M059J (cell line): ENCODE measurements at places on chromosomes 3 and 15.

GRCh38 chr3:162092751-162093150, 596.1 kb downstream of the OTOL1 start:
- DNase-seq: no peak

GRCh38 chr3:192371870-192372400, 355.4 kb downstream of the FGF12 start:
- no peak for DNase-seq

- DNase-seq: peak; percentile 96
These were observed 43.5 kb downstream of the LPP start for GRCh38 chr3:188197388-188197847.

DNA sequence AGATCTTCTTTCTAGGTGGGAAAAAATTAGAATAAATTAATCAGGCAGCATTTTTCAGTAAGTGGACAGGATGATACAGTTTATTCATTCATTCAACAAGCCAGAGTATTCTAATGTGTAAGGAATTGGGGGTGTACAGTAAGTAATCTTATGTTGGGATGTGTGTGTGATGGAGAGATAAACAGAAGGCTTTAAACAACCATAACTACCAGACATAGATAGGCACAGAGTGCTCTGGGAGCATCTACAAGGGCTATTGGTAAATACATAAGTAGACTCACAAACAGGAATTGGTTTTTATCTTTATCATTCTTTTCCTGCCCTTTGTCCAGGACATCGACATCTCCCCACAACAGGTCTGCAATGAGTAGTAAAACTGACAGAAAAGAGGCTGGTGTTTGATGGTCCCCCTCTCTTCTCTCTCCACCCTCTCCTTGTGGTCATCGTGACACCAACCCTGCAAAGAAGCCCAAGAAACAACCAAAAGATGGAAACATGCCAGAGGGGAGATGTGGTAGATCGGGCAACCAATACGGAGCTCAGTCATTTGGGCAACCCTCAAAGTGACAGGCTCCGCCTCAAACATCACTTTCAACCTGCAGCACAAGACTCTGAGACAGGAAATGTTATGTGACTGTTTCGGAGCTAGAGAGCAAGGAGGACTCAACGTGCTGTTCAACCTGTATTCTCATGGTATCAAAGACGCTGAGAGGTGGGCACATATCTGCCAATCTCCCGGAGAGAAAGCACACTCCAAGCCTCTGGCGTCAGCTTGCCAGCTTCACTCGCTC, 28.7 kb upstream of the B3GNT5 start:
- peak; percentile 16 for DNase-seq

GRCh38 chr15:94306700-94307650, 75.6 kb downstream of the MCTP2 start:
- DNase-seq: peak; percentile 17

DNA sequence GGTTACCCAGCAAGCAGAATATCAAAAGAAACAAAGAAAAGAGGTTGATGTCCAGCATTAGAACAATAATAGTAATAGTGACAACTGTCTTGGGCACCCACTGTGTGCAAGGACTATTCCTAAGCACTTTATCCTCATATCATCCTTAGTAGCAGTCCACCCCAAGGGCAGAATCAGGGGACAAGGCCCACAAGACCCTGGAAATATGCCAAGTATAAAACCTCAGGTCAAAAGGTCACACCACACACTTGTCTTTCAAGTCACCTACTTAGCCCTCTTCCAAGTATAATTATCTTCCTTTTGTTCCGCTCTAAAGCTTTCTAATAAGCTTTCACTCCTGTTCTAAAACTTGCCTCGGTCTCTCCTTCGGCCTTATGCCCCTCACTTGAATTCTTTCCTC, 124.0 kb upstream of the STT3B start:
- DNase-seq: peak; percentile 51

DNA sequence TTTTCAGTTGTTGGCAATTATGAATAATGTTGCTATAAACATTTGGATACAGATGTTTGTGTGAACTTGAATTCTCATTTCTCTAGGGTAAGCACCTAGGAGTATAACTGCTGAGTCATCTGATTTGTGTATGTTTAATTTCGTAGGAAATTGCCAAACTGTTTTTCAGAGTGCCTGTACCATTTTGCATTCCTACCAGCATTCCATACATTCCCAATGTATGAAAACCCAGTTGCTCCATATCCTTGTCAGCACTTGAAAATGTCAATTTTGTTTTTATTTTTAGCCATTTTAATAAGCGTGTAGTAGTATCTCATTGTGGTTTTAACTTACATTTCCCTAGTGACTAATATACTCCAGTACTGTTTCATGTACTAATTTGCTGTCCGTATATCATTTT, 98.5 kb upstream of the TSC22D2 start:
- peak; percentile 72 for DNase-seq

- DNase-seq: peak; percentile 15
These were observed 456.3 kb upstream of the ARRDC4 start for GRCh38 chr15:97504031-97504792.

GRCh38 chr15:36358523-36358922, 220.9 kb upstream of the CDIN1 start:
- peak; percentile 50 for DNase-seq

GRCh38 chr3:179336345-179336929, 11.1 kb upstream of the MFN1 start:
- no peak for DNase-seq

- DNase-seq: no peak
These were observed 98.2 kb downstream of the DCLK3 start for GRCh38 chr3:36666166-36666565.

DNA sequence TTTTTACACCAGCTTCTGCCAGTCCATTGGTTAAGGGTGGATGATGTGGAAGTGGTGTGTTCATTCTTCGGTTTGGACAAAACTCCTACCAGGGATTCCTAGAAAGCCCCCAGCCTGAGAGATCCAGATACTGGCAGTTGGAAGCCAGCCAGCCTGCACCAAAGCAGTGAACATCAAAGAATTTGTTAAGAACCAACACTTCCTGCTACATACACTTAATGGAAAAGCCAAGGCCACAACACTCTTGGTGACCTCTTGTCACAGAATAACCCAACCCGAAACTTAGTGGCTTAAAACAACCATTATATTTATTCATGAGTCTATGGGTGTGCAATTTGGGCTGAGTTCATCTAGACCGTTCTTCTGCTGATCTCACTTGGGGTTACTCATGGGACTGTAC, 42.9 kb upstream of the ADAMTS9 start:
- DNase-seq: no peak

DNA sequence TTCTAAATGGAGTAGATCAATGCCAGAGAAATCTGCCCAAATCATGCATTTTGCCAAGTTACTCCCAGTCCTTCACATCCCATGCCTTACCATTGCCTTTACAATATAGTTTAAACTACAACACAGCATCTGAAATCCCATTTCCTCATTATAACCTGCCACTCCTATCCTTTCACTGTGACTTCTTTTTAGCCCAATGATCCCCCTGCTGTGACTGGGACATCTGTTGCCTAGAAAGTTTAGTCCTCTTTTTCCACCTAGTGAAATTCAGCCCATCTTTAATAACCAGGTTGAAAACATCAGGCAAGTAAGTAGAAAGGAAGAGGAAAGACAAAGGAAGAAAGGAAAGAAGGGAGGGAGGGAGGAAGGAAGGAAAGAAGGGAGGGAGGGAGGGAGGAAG, 627.9 kb upstream of the ZNF385D start:
- DNase-seq: no peak

GRCh38 chr3:45253316-45253715, 27.2 kb upstream of the TMEM158 start:
- DNase-seq: no peak

- DNase-seq: no peak
These were observed 41.1 kb downstream of the IFT57 start for GRCh38 chr3:108181172-108181571.

DNA sequence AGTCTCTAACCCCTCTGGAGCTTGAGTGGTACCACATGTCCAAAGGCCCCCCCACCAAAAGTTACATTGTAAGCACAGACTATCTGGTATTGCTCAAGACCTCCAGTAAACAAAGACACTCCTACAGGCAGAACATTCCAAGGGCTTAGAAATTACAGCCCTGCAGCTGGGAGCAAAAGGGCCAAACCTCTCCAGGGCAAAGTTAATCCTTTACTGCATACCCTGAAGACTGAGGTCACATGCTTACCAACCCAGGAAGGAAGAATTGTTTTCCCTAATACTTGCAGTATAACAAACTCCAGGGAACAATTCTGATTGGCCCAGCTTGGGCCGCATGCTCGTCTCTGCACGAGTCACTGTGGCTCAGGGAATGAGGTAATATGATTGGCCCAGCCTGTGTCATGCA, 266.1 kb upstream of the NR2F2 start:
- DNase-seq: peak; percentile 14

- no peak for DNase-seq
These were observed 209.2 kb downstream of the NSUN3 start for GRCh38 chr3:94272016-94272415.

- DNase-seq: no peak
These were observed 85.6 kb downstream of the FRMD4B start for GRCh38 chr3:69300296-69300695.

DNA sequence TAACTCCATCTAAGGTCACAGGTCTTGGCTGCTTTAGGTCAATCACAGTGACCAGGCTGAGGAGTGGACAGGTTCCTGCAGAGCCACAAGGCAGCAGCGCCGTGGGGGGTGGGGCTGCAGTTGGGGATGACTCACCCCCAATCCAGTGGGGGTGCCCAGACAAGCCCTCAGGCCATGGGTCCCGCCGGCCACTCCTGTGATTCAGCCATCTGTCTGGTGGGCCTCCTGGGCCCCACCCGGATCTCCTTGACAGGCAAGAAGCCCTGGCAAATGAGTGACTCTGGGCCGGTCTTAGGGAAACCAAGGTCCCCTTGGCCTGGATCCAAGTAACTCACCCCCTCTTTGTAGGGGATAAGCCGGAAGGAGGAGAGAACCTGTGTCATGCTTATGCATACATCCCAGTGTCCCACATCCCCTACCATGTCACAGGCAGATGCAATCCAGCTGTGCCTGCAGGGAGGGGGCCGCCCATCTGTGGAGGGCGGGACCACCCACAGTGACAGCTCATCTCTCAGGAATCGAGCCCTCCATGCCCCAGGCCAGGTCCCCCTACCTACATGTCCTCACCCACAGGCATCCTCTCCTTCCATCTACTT, 495 bp upstream of the COL7A1 start:
- peak; percentile 96 for DNase-seq

DNA sequence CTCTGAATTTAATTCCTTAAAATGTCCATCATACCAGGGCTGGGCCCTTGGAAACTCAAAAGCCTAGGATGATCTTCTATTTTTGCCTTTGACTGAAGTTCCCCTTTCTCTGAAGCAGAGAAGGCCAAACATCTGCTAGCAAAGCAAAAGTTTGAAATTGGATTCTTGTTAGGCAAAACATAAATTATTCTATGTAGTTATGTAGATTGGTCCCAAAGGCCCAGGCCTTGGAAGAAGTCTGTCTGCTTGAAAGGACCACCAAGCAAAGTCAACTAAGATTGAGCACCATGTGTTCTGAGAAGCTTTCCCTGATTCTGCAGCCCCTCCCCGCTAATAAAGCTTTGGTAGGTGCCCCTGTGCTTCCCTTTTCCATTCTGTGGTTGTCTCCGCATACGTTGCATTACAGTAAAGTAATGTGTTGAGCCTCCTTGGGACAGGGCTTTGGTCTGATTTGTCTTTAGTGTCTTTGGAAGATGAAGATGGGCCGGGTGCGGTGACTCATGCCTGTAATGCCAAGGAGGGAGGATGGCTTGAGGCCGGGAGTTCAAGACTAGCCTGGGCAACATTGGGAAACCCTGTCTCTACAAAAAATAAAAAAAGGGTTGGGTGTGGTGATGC, 56.4 kb downstream of the RPL39L start:
- no peak for DNase-seq

DNA sequence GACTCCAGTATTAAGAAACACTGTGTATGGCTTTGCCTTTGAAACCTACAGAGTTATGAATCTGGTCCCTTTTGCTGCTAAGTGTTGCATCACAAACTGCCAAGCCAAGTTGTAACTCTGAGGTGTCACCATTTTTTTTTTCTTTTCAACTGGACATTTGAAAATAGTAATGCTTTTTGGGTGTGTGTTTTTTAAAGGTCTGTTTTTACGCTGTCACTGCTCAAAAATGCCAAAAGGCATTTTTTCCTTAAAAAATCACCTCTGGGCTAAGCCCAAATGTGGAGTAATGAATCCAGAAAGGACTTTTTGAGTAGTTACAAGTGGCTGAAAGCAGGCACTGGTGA, 9.5 kb downstream of the SMAD3 start:
- no peak for DNase-seq

DNA sequence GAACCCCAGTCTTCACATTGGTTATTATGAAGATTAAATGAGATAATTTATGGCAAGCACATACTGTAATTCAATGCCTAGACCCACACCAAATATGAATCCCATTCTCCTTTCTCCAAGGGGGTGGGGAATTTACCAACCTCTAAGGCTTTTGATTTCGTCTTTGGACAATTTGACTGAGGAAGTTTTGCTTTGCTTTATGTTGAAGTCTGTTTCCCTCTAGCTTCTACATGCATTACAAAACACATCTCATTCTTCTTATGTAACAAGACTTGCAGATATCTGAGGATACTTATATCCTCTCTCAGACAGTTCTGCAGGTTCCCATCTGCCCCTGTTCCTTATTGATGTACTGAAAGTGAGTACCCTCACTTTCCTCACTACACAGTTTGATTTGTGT, 12.2 kb downstream of the CD80 start:
- no peak for DNase-seq
